ENCODE measurements at places on chromosomes 3 and 15.
A peak's percentile ranks its signal among the peaks of the same experiment; 100 is the strongest.

- no peak for DNase-seq
Observed at GRCh38 chr3:116103868-116104530, 341.3 kb downstream of the LSAMP start.

DNA sequence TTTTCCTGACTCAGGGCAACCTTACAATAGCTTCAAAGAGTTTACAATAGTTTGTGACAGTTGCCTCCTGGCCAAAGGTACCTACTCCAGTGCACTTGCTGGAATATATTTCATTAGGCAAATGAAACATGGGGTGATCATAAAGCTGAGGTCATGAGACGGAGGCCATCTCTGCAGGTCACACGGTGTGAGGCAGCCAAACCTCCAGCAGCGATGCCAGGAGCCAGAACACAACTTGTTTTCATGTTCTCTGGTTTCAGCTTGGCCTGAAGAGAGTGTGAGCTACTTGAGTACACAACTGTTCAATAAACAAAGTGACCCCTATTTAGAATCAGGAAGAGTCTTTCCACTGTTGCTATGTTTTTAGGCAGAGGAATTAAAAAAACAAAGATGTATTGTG, 42.7 kb upstream of the PYGO1 start:
- no peak for DNase-seq

DNA sequence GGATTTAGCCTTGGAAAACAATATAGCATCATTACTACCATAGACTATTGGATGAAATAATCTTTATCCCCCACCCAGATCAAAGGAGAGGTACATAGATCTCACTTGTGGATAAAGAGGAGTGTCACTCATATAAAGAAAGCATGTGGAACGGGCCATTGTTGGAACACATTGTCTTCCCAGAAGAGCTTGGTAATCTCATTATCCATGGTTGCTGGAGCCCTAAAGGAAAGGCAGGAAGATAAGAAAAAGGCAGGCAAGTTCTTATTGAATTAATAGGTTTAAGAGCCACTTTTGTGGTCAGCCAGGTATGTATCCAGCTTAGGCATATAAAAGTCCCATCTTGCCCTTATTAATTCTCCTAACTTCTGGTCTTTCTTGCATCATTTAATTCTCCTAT, 659.1 kb downstream of the GRM7 start:
- no peak for DNase-seq

DNA sequence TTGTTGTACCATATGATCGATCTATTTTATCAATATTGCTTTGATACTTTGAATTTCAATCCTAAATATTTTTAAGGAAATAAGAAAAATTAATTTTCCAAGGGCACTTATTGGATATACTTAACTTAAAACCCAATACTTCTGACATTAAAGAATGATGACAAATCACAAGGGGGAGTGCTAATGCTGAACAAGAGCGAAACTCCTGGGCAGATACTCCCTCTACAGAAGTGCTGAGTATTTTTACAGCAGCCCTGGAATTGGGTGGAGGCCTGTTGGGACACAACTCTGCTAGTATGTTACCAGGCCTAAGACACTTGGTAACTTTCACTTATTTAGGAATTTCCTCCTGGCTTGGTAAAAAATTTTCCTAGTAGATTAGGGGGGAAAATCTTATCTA, 46.2 kb downstream of the DENND6A start:
- no peak for DNase-seq

- peak; percentile 87 for DNase-seq
Observed at GRCh38 chr3:10551821-10552630, 46.6 kb upstream of the ATP2B2 start.

GRCh38 chr3:195129072-195129643, 141.8 kb downstream of the XXYLT1 start:
- no peak for DNase-seq

GRCh38 chr3:172222478-172223071, 183.2 kb downstream of the FNDC3B start:
- no peak for DNase-seq

DNA sequence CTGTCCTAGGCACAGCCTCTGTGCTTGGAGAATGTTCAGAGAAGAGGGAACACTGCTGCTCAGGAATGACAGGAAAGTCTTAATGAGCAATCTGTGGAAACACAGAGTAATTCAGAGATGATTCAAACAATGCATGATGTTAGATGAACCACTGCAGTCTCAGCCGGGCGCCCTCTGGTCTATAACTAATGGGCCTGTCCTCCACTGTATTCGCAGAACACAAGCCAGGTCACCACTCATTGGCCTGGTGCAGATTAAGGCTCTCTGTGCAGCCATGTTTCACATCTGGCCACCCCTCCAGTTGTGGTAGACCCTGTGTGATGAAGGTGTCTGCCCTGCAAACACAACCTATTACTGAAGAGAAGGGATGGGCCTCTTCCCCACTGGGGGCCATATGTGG, 281.7 kb upstream of the ROPN1 start:
- no peak for DNase-seq

- DNase-seq: no peak
Observed at GRCh38 chr3:98630416-98630815, 37.0 kb upstream of the CPOX start.

DNA sequence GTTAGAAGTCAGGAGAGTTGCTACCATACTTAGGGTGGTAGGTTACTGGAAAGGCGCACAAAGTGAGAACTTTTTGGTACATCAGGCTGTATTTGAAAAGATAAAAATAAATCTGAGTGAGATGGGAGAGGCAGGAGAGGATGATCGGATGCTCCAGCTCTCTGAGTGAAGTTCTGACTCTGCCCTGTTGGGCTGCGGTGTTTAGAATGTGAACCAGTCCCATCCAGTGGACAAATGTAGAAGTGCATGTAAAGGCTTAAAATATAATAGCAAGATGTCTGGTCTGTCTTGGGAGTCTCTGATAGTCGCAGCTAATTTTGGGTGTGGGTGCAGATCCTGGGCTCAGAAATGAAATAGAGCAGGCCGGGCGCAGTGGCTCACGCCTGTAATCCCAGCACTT, 30.4 kb downstream of the ACKR2 start:
- no peak for DNase-seq

GRCh38 chr3:14280326-14280725, 101.7 kb downstream of the LSM3 start:
- no peak for DNase-seq
